Fibroblast of lung (primary cell): ENCODE measurements at places on chromosomes 16 and 17. TPM values are rescaled to one million over a fixed set of nuclear protein-coding genes. Genes with fewer than 3 reads are reported as not detected.

Gene MAF
- total RNA-seq: 26.7 and 27.7 TPM in 2 replicates

DNA sequence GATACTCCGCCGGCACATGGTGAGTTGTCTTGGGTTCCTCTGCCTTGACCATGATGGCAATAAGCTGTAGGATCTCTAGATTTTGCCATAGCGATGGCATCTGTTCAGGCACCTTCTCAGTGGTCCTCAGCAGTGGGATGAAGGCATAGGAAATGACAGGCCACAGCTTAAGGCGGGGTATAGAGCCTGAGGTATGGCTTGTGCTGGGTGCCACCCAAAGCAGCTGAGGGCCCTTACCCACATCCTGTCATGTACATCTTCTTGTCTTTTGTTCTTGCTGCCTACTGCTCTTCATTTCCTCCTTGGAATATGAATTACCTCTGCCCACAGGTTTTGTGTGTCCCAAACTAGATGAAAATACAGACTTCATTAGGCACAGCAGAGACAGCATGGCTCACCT lies 29.5 kb downstream of the KAT7 start:
- peaks cover 4% of the 10 kb centered on the region for H3K36me3 ChIP-seq
- H3K4me3 ChIP-seq: no peak overlapping the region
- no peaks in the 10 kb centered on the region for H3K27me3 ChIP-seq
- peaks cover 3% of the 10 kb centered on the region for H3K4me1 ChIP-seq

DNA sequence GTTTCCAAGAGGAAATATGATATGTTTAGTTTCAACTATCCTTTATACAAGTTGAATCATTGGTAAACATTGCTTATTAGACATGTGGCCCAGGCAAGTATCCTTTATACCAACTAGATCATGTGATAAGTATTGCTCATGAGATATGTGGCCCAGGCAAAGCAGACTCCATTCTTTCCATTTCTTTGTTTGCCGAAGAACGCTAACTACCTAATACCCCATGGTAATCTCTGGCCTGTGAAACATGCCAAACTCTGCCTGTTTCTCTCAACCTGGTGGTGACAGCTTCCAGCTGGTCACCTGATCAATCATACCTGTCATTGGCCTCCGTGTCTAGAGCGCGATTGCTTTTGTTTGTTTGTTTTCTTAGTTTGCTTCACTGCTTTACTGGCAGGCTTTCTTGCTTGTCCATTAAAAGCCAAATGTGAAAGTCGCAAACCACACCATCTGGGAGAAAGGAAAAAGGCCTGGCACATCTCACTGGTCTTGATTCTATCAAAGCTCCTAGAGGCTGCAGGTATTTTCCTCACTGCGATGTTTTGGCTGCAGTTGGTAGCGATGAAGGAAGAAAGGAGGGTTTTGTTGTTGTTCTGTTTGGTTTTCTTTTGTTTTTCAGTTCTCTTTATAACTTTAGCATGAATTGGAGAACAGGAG lies 686.2 kb downstream of the KCNJ2 start:
- H3K27me3 ChIP-seq: no peaks in the 10 kb centered on the region
- peak; percentile 92 for DNase-seq
- no peaks in the 10 kb centered on the region for H3K36me3 ChIP-seq
- H3K27ac ChIP-seq: no peak overlapping the region
- no peak overlapping the region for H3K4me3 ChIP-seq

- no peak overlapping the region for H3K27ac ChIP-seq
- no peaks in the 10 kb centered on the region for H3K36me3 ChIP-seq
Observed at GRCh38 chr17:40613467-40614154, 34.0 kb downstream of the SMARCE1 start.
